ENCODE measurements at places on chromosomes 16 and 17. TPM values are rescaled to one million over a fixed set of nuclear protein-coding genes. Genes with fewer than 3 reads are reported as not detected.

Gene EVPL
- not detected for total RNA-seq

Gene RNF222
- total RNA-seq = not detected

Gene CD7
- total RNA-seq = not detected

Gene QRICH2
- 1.6 TPM for total RNA-seq

Gene PTGES3L
- 0.10 TPM for total RNA-seq

Gene EPN3
- total RNA-seq = not detected

Gene SPNS3
- 0.63 TPM for total RNA-seq

Gene ACADVL
- total RNA-seq = 327 TPM

Gene GNG13
- not detected for total RNA-seq

Gene GINS2
- total RNA-seq = 44.1 TPM

Gene OR2C1
- total RNA-seq = not detected

Gene TAC4
- 0.20 TPM for total RNA-seq

Gene PABPN1L
- not detected for total RNA-seq

Gene SDR42E2
- not detected for total RNA-seq

Gene MMP15
- 3.6 TPM for total RNA-seq

Gene NLRP1
- total RNA-seq = 19.8 TPM

Gene ASB16
- not detected for total RNA-seq

Gene FBXW10
- total RNA-seq = not detected

Gene ITGB3
- 1.9 TPM for total RNA-seq

Gene SDR42E1
- 4.6 TPM for total RNA-seq

Measured in HT1080 (cell line).